ENCODE measurements at places on chromosomes 6 and 20.

GRCh38 chr6:37709932-37710555 lies 12.4 kb upstream of the MDGA1 start:
- DNase-seq = no peak

GRCh38 chr20:31673943-31674463 lies 36.3 kb downstream of the COX4I2 start:
- no peak for DNase-seq

DNA sequence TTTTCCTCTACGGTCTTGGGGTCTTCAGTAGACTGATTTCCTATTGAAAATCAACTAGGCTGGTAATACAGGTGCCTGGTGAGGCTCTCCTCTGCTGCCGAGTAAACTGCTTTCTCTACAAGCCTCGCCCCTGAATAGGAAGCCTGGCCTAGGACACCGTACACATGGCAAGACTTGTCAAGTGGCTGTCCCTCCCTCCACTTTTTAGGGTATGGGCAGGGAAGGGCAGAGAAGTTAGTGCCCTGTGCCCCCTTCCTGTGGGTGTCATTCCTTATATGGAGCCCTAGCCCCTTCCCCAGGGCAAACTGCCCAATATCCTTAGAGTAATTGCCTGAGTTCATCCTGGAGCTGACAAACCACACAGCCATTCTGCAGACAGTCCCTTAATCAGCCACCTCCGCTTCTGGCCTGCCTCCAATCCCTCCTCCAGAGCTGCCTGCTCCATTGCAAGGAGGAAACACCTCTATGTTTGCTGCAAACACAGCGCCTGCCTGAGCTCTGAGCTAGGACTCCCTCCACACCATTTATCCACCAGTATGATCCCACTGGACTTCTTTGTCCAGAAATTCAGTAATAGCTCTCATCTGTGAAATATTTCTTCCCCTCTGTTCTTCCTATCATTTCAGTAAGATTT lies 93.1 kb downstream of the CHD6 start:
- no peak for DNase-seq

DNA sequence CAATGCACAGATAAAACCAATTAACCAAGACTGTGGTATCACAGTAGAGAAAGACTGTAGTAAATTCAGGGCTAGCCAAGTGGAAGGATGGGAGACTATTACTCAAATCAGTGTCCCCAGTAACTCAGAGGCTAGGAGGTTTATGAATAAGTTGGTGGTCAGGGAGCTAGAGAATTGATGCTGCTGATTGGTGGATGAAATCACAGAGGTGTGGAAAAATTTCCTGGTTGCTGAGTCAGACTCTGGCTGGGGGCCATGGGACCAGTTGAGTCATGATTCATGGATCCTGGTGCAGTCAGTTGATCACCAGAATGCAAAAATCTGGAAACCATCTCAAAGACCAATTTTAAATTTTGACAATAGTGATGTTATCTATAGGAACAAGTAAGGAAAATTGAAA lies 555.9 kb downstream of the C6orf118 start:
- DNase-seq = no peak
